Esophagus squamous epithelium (tissue), 5 donors: ENCODE measurements at places on chromosomes 7 and 10.
A peak's percentile ranks its signal among the peaks of the same experiment; 100 is the strongest.

- peak overlapping the region; percentile 49 for H3K4me3 ChIP-seq
- no peaks in the 10 kb centered on the region for H3K36me3 ChIP-seq
- peak overlapping the region; percentile 59 for H3K27ac ChIP-seq
- H3K4me1 ChIP-seq = no peaks in the 10 kb centered on the region
Measured at GRCh38 chr10:130301021-130301892, 165.1 kb downstream of the GLRX3 start.

GRCh38 chr10:95225136-95225535 is 31.1 kb downstream of the ACSM6 start:
- H3K4me3 ChIP-seq = no peak overlapping the region
- no peaks in the 10 kb centered on the region for H3K4me1 ChIP-seq
- no peak overlapping the region for H3K27ac ChIP-seq
- H3K27me3 ChIP-seq = no peaks in the 10 kb centered on the region

GRCh38 chr10:95675403-95676116 is 18.2 kb downstream of the TCTN3 start:
- H3K4me1 ChIP-seq = no peaks in the 10 kb centered on the region
- H3K27ac ChIP-seq = no peak overlapping the region
- H3K27me3 ChIP-seq = no peaks in the 10 kb centered on the region
- H3K36me3 ChIP-seq = peaks cover 11% of the 10 kb centered on the region

- no peaks in the 10 kb centered on the region for H3K27me3 ChIP-seq
- H3K36me3 ChIP-seq = no peaks in the 10 kb centered on the region
- DNase-seq = no peak
- no peak overlapping the region for H3K4me3 ChIP-seq
Measured at GRCh38 chr7:55245271-55245723, 119.8 kb upstream of the LANCL2 start.

DNA sequence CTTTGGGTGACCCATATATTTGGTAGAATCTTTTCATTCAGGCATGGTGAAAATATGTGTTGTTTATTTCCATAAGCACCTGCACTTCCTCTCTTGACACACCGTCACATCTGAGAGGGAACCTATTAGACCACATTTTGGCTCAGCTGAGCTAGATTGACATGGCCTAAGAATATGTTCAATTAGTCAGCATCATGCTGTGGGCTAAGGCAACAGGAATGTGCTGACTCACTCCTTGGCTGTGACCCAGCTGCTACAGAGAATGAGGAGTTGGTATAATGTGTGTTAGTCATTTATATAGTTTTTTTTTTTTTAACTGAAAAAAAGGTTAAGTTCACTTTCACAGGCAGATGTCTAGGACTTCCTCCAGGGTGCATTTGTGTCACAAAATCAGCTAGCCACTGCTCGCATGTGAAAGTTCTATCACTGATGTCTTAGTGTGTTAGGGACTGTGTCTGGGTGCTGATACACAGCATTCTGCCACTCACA is 180.6 kb downstream of the SEMA3E start:
- no peak overlapping the region for H3K27ac ChIP-seq
- no peaks in the 10 kb centered on the region for H3K36me3 ChIP-seq
- no peaks in the 10 kb centered on the region for H3K27me3 ChIP-seq
- H3K4me1 ChIP-seq = no peaks in the 10 kb centered on the region
- no peak for DNase-seq

DNA sequence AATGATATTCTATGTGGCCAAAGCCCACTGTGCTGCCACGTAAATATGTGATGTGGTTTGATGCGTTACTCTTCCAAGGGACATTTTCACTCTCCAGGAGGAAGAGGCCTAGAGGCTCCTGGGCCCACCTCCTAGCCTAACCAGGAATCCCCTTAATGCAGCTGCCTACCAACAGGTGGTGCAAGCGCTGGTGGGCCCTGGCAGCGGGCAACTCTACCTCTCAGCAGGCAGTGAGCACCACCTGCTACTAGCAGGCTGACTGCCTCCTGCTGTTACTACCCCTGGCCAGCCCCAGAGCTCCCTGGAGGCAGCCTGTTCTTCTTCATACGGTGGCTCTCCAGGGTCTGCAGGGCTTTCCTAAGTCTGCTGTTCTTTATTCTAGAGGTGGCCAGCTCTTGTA is 62.8 kb downstream of the CDH23 start:
- H3K27me3 ChIP-seq = no peaks in the 10 kb centered on the region
- no peaks in the 10 kb centered on the region for H3K36me3 ChIP-seq
- no peak for DNase-seq

- H3K36me3 ChIP-seq = no peaks in the 10 kb centered on the region
- H3K4me3 ChIP-seq = no peak overlapping the region
- DNase-seq = no peak
- no peak overlapping the region for H3K27ac ChIP-seq
- H3K4me1 ChIP-seq = peaks cover 11% of the 10 kb centered on the region
- peaks cover 28% of the 10 kb centered on the region for H3K27me3 ChIP-seq
Measured at GRCh38 chr10:49410365-49411074, 14.6 kb upstream of the DRGX start.
